ENCODE measurements at places on chromosomes 3 and 15. TPM values are rescaled to one million over a fixed set of nuclear protein-coding genes. Genes with fewer than 3 reads are reported as not detected.
A peak's percentile ranks its signal among the peaks of the same experiment; 100 is the strongest.

The LSM3 gene
- 5.6 TPM for total RNA-seq

The TMEM40 gene
- not detected for total RNA-seq

DNA sequence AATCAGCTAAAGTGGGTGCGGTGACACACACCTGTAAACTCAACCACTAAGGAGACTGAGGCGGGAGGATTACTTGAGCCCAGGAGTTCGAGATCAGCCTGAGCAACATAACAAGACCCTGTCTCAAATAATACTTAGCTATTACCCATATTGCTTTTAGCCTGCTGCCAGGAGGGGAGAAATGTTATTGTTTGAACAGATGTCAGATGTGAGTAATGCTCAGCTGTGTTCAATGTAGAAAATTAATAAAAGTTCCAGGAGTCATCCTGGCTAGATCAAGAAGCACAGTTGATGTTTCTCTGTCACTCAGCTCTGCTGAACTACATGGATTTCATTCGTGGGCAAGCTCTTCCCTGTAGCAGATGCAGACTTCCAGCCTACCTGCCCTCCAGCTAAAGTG lies 22.2 kb downstream of the LSM3 start:
- DNase-seq: no peak

DNA sequence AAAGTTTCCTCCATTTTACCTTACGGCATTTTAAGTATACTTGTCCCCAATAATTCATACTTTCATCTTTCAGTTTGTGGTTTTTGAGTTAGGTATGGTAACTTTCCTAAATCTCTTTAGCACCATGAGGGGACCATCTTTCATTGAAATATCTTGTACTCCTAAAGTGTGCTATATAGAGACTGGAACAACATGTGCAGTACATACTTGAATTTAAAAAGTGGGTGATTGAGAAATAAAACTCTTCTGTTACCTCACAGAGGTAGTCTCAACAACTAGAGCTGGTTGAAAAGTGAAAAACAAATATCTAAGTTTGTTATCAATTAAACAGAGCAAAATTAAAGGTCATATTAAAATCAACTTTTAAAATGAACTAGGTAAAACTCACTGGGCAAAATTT lies 423.1 kb downstream of the ROBO2 start:
- DNase-seq: no peak

DNA sequence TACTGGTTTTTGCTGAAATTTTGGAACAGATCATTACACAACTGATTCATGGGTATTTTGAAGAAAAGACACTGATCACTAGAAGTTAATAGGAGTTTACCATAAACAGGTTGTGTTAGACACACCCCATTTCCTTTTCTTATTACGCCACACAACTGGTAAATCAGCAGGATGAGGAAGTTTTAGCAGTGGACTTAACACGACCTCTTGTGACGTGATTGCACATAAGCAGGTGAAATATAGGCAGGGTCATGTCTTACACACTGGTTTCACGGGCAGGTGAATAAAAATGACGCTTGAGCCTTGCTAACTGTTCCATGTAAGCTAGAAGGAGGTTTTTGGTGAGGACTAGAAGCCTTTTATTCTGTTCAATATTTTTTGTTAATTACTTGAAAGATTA lies 27.1 kb upstream of the TPRG1 start:
- no peak for DNase-seq

DNA sequence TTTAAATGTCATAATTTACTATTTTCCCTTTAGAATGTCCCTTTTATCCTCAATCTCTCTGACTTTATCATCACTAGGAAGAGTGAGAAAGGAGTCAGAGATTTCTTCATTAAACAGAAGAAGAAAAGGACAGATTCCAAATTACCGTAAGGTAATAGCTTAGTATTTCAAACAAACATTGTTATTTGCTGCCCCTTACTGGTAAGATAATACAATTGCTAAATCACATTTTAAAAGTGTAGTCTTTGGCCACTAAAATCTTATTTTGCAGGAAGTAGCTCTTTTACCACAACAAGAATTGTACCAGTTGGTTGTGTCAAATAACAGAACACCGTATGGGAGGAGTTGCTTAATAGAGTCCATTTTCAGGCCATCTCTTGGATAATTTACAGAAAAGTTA lies 53.7 kb downstream of the CGGBP1 start:
- no peak for DNase-seq

- no peak for DNase-seq
Observed at GRCh38 chr15:64698823-64699222, 76.6 kb downstream of the RBPMS2 start.

The ROPN1B gene
- not detected for total RNA-seq

The HRG gene
- total RNA-seq: not detected

DNA sequence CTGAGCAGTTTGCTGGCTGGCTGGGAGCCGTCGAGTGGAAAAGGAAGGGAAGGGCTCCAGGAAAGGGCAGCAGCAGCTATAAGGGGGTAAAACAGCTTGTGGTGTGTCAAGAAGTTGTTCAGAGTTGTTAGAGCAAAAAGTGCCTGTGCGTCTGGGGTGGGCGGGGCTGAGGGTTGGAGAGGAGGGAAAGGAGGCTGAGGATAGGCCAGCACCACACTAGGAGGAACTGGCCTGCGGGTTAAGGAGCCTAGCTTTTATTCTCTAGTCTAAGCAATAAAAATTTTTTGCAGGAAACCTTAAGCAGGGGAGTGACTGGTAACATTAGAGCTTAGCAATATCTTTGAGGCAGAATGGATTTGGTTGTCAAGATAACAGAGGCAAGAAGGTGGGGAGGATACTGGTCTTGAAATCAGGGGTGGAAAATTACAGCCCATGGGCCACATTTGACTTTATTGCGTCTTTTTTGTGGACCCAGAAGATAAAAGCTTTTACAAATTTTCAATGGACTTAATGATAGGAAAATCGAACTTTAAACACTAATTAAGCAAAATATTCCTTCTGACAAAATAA lies 134.5 kb upstream of the AADACL2 start:
- DNase-seq: no peak

DNA sequence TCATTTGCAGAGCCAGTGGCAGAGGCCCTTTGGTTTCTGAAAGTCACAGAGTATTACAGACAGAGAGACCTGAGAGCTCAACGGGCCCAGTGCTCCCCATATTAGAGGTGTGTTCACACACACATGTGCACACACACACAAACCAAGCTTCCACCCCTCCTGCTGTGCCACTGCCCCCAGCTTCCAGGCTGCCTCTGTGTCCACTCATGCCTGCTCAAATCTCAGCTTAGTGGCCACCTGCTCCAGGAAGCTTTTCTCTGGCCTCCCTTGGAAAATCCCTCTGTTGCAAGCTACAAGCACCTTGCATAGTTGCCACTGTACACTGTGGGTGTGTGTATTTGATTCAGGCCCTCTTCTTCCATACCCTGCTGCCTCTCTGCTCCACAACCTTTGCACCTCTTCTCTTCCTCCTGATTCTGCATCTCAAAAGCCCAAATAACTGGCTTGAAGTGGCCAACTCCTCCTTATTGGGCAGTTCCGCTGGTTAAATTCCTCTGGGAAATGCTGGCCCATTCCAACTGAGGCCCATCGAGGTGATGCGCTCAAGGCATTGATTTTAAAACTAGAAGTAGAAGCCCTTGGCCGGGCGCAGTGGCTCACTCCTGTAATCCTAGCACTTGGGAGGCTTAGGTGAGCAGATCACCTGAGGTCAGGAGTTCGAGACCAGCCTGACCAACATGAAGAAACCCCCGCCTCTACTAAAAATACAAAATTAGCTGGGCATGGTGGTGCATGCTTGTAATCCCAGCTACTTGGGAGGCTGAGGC lies 23.0 kb downstream of the MESD start:
- no peak for DNase-seq

The C2CD4A gene
- 0.14 TPM for total RNA-seq

DNA sequence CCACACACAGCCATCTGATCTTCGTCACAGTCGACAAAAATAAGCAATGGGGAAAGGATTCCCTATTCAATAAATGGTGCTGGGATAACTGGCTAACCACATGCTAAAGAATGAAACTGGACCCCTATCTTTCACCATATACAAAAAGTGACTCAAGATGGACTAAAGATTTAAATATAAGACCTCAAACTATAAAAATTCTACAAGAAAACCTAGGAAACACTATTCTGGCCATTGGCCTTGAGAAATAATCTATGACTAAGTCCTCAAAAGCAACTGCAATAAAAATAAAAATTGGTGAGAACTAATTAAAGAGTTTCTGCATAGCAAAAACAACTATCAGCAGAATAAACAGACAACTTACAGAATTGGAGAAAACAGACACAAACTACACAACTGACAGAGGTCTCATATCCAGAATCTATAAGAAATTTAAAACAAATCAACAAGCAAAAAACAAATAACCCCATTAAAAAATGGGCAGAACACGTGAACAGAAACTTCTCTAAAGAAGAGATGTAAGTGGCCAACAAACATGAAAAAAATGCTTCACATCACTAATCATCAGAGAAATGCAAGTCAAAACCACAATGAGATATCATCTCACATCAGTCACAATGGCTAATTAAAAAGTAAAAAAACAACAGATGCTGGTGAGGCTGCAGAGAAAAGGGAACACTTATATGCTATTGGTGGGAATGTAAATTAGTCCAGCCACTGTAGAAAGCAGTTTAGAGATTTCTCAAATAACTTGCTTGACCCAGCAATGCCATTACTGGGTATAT lies 104.0 kb downstream of the NR1I2 start:
- DNase-seq: no peak

DNA sequence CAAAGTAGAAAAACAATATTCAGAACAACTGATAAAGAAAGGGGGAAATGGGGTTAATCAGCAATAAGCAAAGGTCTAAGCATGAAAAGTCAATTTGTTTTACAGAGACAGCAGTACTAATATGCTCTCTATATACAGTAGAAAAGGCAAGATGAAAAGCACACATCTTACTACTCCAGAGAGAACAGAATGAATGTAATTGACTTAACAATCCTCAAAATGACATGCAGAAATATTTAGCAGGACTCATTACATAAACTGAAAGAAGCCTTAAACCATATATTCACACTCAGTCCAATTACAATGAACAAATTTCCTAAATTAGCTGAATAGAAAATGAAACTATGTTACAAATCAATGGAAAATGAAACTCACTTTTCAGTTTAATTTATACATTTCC lies 319.8 kb downstream of the SUCLG2 start:
- no peak for DNase-seq

DNA sequence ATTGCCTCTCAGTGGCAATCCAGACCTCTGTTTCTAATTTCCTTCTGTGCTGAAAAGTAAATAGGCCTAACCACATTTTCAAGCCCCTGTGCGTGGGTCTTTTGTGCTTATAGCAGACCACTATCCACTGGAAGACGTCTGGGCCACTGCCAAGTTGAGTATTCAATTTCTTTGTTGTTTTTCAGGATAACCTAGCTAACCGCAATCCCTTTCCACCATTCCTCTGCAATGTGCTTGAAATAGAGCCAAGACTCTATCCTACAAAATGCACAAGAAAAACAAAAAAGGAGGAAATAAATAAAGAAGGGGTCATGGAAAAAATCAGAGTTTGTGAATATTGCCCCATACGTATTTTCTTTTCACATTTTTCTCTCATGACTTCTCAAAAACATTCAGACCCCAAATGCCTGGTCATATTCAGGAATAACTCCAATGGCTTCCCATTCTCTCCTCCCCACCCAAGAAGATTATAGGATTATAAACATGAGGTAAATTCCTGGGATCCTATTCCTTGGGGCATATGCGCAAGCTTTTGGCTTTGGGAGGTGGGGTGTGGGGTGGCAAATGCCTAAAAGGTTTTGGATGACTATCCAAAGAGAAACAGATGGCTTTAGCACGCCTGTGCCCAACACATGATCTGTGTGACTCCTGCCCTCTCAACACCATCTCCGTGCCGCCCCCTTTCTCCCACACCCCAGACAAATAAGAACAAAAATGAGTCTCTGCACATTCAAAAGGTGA lies 217.9 kb upstream of the THBS1 start:
- no peak for DNase-seq

- DNase-seq: peak; percentile 31
Observed at GRCh38 chr15:39685999-39686613, 96.5 kb downstream of the FSIP1 start.

The ALDH1A2 gene
- 4.9 TPM for total RNA-seq

- DNase-seq: no peak
Observed at GRCh38 chr3:152496716-152497115, 228.0 kb downstream of the MBNL1 start.

DNA sequence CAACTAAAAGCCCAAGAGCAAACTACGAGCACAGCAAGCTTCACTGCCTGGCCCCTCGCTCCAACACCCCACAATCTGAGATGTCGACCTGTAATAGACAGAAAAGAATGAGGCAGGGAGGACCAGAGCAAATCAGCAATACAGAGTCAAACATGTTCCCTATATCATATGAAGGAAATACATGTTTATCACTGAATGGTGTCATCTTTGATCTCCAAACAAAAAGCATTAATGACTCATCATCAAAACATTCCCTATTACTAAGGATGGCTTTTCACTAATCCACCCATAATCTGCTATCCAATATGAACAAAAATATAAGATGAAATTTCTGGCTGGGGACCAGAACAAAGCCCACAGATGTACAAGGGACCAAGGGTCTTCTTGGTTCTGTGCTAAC lies 34.7 kb downstream of the MYO5A start:
- DNase-seq: no peak

DNA sequence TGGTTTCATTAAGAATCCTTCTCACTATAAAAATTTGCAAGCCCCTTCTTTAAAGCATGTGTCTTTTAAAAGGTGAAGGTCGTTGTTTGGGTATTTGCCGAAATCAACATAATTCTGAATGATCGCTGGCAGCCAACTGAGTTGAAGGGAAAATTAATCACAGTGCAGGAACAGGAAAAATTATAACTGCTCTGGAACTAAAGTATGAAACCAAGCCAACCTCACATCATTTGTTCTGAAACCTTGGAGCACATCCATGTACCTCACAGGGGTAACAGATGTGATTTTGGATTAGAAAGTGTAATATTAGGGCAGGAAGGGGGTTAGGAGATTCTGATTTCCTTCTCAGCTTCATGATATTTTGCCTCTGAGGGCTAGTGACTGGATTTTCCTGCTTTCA lies 52.2 kb upstream of the PTX3 start:
- no peak for DNase-seq

The TNNC1 gene
- not detected for total RNA-seq

DNA sequence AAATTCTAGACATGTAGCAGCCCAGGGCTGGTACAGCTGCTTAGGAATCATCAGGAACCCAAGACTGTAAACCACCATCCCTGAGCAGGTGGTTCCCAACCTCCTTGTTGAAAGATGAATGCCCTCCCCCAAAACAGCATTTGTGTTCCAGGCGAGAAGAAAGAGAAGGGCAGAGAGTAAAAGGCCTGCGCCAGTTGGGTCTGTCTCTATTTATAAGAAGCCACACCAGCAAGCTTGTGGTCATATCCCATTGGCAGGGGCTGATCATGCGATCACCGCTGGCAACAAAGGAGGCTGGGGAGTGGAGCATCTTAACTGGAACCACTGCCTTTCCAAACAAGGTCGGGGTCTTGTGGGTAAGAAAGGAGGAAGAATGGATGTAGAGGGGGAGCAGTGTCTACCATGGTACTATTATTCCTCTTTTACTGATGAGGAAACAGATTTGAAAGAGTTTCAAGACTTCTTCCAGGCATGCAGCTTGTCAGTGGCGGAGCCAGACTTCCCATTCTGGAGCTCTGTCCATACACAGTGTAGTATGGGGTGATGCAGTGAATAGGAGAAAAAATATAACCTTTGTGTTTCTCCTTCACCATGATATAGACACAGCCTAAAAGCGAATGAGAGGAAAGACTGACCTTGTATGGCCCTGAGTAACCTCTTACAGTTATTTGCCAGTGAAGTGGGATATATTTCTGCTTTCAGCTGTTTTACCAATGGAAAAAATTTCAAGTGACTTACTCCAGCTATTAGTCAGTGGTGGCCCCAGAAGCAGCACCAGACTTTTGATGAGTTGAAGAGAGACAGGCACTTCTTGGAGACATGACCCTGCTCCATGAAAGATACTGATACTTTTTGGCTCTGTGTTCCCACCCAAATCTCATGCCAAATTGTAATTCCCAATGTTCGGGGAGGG lies 222.6 kb downstream of the ABHD5 start:
- DNase-seq: no peak

The ARMC8 gene
- 48.1 TPM for total RNA-seq

All from transverse colon (tissue), 4 donors.